ENCODE measurements at places on chromosomes 16 and 17.

DNA sequence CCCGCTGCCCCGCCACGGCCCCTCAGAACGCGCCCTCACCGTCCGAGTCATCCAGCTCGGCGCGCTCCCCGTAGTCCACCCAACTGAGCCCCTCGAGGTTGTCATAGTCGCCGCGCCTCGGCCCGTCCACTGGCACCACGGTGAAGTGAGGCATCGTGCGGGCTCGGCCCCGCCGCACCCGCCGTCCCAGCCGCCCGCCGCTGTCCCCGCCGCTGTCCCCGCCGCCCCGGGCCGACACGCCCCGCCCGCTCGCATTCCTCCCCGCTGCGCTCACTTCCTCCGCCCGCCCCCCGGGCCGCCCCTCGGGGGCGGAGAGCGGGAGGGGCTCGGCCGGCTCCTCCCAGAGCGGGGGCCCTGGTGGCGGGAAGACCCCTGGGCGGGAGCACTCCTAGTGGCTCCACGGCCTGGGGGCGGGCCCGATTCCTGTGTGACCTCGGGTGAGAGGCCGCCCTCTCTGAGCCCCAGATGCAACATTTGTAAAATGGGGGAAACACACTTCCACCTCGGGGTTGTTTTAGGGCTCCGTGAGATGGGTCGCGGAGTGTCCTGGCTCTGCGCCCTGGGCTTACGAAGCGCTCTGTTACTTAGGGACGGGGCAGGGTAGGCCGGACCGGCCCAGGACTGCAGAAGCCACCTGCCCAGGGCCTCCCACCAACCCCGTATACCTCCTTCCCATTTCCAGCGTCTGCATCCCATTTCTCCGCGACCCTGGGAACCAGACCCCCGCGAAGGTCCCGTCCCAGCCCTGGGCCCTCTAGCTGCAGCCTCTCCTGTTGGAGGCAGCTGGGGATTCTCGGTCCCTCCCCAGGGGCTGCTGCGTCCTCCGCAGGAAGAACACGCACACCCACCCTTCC lies at the start of gene SLC12A4:
Gene SLC12A4, minus strand, starts transcription at position 238 of the 854 bp plus-strand sequence. Its CDS starts 84 bp downstream, at position 154.
- DNase-seq = no peak

GRCh38 chr17:77398274-77398673 lies 257.5 kb downstream of the SEC14L1 start:
- DNase-seq = no peak

DNA sequence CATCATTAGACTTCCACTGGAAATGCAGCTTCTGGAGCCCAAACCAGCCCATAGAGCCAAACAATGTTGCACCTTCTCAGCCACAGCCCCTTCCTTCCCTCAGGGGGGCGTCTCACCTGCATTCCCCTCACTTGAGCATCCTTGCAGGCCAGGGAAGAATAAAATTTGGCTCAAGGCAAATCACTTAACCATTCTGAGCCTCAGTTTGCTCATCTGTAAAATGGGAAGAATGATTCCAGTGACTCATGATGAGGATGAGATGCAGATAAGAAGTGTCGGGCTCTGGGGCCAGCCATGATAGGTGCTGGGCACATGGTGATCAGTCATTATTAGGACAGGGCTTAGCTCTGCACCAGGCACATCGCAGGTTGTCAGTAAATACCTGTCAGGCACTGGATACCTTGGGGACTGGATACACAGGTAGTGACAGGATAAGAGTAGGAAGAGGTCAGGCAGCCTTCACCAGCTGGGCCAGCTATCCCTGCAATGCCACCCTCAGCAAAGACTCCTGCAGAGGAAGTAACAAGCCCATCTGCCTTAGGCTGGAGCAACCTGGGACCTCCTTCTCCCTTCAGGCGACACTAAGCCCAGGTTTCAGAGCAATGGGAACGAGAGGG lies 208.0 kb upstream of the TNRC6C start:
- no peak for DNase-seq

DNA sequence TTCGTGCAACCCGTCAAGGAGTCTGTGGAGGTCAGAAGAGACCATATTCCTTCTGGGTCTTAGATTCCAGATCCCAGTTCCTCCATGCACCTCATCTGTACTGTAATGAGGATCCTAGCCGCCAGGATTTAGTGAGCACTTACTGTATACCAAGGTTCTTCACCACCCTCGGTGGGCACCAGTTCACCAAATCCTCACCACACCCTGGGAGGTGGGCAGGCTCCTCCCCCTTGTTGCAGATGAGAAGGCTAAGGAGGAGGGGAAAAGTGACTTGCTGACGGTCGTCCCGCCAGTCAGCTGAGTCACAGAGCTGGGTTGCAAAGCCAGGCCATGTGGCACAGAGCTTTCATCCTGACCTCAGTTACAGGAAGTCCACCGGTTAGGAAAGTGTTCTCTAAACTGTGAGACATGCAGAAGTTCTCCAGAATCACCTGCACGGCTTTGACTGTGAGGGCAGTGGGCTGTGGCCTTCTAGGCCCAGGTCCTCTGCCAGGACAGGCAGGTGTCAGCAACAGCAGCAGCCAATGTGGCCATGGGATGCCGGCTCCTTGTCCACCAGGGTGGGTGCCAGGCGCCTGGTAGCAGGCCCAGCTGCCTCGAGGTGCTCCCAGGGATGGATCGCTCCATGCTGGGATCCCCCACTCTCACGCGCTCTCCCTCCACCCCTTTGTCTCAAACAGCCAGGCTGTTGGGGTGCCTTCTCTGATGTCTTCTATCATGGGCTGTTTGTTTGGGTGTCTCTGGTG lies 240.3 kb upstream of the GSE1 start:
- no peak for DNase-seq

DNA sequence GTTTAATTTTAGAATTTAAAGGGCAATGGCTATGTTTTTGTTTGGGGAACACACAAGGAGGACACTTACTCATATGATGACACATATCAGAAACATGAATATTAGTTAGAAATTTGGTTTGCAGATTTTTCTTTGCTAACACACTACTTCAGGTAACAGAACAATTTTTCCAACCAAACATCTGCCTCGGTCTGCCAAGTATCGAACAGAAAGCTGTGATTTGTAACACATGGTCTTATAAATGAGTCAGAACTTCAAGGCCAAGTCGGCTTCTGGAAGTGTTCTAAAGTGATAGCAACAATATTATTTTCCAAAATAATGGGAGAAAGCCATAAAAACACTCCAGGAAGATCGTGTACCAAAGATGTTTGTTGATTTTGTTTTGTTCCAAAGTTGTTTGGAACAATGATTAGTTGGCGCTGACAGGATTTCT lies 75.9 kb upstream of the PMFBP1 start:
- DNase-seq = no peak

GRCh38 chr17:6098823-6099180 lies 28.6 kb downstream of the WSCD1 start:
- no peak for DNase-seq

DNA sequence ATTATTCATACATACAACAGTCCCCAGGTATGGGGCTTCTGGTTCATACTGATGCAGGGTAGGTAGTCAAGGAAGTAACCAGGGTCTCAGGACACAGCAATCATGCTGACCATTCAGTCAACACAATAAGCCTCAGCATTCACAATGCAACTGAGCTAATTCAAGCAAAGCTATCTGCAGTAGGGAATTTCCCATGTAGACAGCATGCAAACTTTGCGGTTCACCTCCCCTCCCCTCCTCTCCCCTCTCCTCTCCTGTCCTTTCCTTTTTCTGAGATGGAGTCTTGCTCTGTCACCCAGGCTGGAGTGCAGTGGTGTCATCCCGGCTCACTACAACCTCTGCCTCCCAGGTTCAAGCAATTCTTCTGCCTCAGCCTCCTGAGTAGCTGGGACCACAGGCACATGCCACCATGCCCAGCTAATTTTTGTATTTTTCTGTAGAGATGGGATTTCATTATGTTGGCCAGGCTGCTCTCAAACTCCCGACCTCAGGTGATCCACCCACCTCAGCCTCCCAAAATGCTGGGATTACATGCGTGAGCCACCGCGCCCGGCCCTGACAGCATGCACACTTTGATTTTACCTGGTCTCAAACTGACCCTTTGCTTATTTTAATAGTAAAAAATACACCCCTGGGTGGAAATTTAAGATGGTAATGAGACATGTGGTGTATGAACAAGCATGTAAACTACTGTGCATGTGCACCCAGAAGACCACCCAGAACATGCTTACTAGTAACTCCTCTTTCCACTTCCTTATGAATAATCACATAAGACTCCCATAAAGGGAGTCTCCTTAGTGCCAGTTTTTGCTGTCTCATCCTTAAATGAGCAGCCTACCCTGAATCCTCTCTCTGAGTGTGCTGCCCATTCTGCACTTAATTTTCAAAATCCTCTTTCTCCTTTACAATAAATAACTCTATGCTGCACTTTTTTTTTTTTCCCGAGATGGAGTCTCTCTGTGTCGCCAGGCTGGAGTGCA lies 9.3 kb upstream of the RNF135 start:
- DNase-seq = no peak

DNA sequence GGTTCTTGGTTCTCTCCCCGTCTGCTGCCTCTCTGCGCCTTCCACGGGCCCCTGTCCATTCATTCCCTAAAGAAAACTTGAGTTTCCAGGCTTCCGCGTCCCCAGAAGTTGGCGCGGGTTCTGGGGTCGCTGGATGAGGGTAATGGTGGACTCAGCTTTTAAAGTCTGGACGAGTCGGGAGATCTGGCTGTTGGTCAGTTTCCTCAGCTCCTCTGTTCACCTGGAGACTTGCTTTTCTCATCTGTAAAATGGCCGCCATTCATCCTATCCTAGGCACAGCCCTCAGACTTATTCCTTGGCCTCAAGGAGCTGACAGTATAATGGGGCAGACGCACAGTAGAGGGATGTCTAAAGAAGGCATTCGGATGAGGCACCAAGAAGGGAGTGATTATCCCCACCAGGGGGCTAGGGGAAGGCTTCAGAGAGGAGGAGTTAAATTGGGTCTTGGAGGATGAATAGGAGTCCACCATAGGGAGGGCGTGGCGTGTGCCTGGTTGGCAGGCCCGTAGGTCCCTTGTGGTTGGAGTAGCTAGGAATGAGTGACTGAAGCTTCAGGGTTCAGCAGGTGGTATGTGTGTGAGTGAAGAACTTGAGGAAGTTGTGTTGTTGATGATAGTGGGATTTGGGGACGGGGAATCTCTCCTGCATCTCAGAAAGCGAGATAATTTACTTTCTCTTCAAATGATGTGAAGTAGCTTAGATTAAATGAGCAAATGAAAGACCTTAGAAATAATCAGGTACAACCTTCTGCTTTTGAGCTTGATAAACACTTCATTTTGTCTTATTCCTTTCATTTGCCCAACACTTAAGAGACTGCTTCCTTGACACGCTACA lies 652 bp downstream of the VPS35L start:
- peak; percentile 3 for DNase-seq

DNA sequence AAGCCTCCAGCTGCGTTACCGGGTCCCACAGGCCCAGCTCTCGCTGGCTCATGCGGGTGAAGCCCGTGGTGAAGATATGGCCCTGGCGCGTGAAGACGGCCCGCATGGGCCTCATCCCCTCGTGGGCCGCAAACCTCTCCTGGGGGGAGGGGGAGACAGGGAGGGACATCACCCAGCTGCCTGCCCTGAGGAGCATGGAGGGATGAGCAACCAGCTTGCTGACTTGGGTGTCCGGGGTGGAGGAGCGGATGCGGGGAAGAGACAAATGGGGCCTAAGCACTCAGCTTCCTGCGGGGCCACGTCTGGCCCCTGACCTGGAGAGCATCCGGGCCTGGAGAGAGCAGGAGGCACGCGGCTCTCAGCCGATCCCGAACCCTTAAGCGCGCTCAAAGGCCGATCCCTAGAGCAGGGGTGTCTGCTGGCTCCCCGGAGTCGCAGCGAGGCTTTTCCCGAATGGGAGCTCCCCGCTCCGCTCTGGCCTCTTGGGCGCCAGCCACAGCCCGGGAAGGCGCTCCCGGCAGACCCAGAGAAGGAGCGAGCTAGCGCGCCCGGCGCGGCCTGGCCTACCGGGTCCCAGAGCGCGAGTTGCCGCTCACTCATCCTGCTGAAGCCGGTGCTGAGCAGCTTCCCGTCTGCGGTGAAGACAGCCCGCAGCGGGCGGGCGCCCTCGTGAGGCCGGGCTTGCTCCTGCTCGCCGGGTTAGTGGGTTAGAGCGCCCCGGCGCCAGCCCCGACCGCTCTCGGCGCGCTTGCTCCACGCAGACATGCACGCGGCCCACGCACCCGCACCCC lies 5.0 kb downstream of the CORO6 start:
- DNase-seq = no peak

DNA sequence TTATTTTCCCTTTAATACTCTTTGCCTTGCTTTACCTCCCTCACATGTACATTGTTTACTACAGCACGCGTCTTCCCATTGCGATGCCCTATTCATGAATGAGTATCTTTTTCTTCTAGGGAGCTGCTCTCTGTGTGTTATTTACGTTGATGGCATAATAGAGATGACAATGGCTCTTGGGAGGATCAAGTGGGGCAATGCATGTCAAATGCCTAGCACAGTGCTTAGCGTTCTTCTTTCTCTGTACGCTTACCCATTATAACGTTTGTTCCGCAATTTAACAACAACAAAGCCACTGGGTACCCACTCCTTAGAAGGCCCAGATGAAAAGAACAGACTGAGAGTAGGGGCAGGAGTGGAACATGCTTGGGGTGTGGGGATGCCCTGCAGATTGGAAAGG lies 271.6 kb upstream of the TNRC6C start:
- no peak for DNase-seq

- DNase-seq = no peak
Observed at GRCh38 chr17:34257986-34258326, 2.9 kb downstream of the CCL2 start.

DNA sequence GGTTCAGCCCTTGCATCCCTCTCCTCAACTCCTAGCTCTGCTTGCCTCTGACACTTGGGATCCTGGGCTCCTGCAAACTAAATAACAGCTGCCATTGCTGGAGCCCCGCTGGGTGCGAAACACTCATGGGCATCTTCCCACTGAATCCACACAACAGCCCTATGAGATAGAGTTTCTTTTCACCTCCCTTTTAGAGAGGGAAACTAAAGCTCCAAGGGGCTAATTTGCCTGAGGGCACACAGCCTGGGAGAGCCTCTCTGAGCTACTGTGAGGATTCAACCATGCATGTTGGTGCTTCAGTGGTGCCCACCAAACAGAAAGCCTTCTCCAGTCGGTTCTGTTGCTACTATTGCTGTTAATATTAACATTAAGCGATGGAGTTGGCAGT lies 4.0 kb downstream of the ACBD4 start:
- no peak for DNase-seq

GRCh38 chr17:40463122-40463550 lies 19.9 kb downstream of the IGFBP4 start:
- no peak for DNase-seq

DNA sequence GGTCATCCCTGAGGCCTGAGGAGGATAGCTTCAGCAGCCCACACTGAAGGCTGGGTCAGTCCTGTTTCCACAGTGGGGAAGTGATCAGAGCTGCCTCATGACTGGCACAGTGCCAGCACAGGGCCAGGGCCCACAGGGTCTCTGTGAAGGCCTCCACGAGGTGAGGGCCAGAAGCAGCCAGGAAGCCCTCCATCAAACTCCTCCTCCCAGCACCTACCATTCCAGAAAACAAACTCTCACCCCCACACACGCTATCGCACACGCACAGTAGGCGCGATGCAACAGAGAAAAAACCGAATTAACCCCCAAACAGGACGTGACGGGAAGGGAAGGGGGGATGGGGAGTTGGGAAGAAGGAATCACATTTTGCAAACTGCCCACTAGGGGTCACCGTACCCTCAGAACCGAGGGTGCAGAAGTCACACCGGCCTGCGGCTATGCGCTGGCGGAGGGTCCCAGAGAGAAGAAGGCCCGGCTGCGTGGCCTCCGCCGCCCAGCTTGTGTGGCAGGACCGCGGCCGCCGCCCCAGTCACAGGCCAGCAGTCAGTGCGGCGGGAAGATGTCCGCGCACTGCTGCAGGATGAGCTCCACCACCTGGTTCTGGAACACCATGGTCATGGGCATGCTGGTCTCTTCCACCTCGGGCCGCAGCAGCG lies 37.6 kb downstream of the ARHGAP27 start:
- no peak for DNase-seq
